ENCODE measurements at places on chromosomes 16 and 17.

DNA sequence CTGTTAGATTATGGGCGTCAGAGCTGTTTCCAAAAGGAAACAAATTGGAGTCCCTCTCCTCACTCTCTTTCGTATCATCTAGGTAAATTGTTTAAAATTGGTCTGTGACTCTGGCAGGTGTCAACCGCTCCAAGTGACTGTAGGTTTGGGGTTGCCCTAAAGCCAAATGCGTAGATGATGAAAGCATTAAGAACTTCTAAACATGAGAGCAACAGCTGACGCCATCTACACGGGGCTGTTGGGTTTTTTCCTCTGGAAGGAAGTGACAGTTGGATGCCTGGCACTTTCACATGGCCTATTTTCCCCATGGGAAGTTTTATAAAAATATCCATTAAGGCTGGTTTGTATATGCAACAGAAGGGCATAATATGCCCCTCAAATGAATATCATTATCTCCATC is 215.7 kb upstream of the CACNG5 start:
- DNase-seq = no peak

DNA sequence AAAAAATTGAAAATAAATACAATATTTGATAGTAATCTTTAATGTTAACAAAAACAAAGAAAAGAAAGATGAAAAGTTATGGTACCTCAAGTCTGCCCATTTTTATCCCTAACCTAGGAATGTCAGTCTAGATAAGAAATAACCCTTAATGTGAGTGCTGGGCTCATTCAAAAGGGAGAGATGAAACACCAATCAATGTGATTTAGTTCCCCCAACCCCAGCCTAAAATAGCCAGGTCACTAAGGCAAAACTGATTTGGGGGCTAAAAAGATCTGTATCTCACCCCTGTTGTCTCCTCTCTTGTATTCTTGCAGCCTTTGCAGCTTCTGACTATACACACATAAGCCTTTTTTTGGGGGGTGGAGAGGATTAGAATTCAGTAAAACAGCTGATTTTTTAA is 3.2 kb upstream of the IGF2BP1 start:
- no peak for DNase-seq

- DNase-seq = no peak
Observed at GRCh38 chr16:2233872-2234812, 2.1 kb upstream of the DNASE1L2 start.

- peak; percentile 10 for DNase-seq
Observed at GRCh38 chr16:72400257-72401083, 228.5 kb upstream of the PMFBP1 start.

GRCh38 chr16:83958137-83958845 is 5.3 kb downstream of the OSGIN1 start:
- DNase-seq = no peak

DNA sequence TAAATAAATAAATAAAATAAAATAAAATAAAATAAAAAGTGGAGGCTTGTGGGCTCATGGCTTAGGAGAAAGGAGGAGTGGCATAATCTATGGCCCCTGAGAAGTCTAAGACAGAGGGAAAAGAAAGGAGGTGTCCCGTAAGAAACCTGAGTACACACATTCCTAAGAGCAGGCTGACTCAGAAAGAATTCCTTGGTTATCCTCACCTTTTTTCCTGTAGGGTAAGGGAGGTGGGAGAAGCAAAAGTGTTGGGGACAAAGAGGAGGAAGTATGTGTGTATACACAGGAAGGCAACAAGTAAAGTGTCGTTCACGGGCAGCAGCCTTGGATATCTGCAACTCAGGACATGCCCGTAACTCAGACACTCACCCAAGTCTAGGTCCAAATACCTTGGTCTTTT is 29.3 kb downstream of the MARF1 start:
- no peak for DNase-seq

DNA sequence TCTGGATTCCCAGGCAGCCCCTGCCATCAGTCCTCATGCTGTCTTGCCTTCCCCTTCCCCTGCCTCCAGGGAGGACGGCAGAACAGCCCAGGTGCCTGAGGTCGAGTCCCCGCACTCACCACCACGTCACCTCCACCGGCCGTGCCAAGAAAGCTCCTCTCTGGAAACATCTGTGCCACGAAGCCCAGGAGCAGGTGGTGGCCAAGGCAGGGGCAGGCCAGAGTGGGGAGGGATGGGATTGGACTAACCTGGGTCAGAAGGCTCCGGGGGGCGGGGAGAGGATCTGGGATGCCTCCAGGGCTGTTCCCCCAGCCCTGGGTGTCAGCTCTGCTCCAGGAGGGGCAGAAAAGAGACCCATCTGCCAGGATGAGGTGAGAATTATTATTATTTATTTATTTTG is 7.4 kb upstream of the DPEP1 start:
- no peak for DNase-seq

DNA sequence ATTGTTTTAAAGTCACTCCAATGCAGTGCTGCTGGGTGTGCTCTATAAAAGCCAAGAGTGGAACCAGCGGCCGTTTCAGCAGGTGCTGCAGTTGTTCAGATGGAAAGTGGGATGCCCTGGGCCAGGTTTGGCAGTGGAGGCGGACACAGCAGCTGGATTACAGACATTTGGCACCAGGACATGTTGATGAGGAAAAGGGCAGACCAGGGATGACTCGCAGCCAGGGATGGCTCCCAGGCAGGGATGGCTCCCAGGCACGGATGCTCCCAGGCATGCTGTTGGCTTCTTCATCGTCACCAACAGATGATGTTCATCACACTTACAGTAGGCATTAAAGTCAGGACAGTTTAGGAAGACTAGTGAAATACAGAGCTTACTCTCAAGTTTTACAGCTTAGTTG is 10.0 kb downstream of the GAN start:
- no peak for DNase-seq

DNA sequence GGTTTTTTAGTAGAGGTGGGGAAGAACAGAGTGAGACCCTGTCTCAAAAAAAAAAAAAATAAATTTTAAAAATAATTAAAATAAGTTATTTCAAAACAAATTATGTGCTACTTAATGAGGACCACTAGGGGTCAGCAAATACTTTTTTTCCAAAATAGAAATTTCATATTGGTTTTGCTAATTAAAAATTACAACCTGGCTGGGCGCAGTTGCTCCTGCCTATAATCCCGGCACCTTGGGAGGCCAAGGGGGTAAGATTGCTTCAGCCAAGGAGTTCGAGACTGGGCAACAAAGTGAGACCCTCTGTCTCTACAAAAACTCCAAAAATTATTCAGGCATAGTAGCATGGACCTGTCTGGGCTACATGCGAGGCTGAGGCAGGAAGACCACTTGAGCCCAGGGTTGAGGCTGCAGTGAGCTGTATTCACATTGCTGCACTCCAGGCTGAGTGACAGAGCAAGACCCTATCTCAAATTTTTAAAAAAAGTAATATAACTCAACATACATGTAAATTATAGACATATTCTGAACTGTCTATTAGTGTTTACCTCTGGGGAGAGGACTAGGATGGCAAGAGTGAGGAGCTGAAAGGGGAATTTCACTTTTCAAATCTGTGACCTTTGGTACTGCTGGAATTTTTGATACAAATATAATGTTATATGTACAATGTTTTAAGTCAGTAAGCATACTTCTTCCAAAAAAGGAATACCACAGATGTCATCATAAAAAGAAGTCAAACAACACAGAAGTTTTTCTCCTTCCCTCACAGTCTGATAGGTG is 8.1 kb downstream of the MEIOB start:
- DNase-seq = no peak

DNA sequence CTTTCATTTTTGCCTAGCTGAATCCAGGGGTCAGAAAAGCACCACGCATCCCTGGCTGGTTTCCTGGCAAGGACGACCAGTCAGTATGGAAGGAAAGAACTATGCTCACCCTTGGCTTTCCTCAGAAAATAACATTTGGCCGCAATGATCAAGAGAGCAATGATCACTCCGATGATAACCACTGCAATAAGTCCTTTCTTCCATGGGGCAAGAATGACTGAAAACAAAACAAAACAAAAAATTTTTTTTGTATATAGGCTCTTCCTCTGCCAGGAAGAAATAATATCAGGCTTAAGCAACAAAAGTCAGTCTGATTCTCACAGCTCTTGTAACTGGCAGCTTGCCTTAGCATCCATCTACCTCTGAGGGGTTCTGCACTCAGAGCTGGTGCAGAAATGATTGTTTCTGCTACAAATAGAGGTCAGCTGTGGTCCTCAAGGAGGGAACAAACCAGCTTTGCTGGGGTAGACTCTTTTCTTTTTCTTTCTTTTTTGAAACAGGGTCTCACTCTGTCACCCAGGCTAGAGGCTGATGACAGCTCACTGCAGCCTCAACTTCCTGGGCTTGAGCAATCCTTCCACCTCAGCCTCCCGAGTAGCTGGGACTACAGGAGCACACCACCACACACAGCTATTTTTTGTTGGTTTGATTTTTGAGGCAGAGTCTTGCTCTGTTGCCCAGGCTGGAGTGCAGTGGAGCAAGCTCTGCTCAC is 35.7 kb downstream of the PECAM1 start:
- no peak for DNase-seq

DNA sequence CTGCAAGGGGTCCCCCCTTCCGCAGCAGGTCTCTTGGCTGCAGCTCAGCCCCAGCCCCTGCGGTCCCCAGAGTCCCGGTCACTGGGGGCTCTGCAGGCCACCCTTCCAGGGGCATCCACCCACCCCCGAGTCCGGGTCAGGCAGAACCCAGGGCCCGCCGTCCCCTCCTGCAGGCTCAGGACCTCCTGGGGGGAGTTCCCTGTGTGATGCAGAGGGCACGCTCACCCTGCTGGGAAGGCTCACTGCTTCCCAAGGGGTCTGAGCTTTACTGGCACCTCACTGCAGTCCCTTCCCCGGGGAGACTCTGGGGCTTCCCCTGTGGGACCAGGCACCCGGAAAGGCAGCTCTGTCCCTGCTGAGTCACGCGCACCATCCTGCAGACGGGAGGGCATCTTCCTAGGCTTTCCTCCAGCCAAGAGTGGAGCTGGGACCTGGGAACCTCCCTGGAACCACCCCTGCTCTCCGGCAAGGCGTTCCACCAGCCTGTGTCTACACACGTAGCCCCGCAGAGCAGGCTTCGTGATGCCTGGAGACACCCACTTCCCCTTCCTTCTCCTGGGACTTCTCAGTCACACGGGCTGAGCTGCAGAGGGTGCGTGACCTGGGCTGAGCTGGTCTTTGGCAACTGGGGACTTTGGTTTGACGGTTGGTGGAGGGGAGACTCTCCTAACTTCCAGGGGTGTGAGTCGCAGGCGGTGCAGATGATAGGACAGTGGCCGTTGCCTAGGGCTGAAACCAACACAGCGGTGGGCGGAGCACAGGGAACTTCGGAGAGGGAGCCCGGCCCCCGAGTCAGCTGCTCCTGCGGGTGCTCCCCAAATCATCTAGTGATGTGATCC is 23.4 kb downstream of the SLC25A10 start:
- no peak for DNase-seq

DNA sequence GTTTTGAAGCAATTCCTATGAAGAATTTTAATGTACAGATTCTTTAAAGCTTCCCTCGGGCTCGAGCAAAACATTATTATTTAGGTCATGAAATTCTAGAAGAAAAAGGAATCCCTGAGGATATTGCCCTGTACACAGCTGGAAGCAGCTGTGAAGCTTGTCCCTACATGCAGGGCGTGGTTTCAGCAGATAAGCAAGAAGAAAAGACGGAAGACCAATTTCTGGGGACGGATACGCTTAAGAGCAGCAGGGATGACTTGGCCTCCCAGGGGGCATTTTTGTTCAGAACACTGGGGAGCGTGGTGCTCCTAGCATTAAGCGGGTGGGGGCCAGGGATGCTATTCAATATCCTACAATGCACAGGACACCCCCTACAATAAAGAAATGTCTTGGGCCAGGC is 34.3 kb downstream of the LITAF start:
- DNase-seq = no peak

GRCh38 chr17:45991341-45991740 is 7.7 kb upstream of the STH start:
- no peak for DNase-seq

DNA sequence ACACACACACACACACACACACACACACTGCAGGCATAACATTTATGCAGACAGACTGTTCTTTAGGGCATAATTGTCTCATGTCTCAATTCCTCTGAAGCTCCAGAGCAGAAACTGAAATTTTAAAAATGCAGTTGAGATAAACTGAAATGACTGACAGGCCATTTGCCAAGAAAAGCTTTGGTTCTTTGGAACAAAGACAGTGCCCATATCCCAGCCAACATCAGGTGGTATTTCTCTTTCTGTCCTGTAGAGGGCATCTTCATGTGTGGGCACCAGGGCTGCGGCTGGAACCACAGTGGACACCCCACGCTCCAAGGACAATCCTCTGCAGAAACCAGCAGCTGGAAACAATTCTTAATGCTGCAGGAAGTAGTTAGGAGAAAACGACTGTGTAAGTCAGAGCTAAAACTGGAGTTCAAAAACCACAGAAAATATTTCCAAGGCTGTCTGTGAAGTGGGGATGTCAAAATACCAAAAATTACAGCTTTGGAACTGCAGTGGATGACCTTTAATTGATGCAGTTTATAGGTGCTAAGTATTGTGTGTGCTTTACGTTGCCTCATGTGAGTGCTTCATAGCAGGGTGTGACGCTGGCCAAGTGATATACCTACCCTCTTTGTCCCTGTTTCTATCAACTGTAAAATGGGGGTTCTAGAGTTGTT is 10.6 kb upstream of the MEFV start:
- DNase-seq = no peak

DNA sequence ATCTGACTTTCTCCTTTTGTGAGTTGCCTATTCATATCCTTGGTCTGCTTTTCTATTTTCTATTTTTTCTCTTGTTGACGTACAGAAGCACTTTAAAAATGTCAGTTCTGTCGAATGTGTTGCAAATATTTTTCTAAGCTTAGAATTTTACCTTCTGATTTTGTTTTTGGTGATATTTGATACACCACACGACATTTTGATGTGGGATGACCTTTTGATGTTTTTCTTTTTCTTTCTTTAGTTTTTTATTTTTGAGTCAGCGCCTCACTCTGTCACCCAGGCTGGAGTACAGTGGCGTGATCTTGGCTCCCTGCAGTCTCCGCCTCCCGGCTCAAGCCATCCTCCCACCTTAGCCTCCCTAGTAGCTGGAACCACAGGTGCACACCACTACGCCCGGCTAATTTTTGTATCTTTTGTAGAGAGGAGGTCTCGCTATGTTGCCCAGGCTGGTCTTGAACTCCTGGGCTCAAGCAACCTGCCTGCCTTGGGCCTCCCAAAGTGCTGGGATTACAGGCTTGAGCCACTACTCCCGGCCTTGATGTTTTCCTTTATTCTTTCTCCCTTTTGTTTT is 39.6 kb downstream of the WSB1 start:
- DNase-seq = no peak

DNA sequence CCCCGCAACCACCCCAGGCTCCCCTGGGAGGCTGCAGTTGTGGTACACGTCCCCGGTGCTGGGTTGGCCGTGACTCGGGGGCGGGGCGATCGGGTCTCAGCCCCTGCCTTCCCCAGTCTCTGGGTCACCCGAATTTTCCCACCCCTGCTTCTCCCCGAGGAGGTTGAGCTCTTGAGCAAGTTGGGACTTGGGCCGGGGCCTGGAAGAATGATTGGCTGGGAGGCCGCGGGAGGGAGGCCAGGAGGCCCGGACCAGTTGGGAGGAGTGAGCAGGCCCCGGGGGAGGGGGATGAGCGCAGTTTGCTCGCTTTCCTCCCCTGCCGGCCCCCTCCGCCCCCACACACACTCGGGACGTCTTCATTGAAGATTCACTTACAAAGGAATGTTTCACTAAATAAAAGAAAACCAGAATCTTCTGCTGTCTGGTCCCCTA is 4.5 kb upstream of the HEXIM1 start:
- no peak for DNase-seq

All from LNCaP clone FGC (cell line).